ENCODE measurements at places on chromosomes 2 and 18.

- DNase-seq, result no peak
These were observed 151.9 kb downstream of the EPHA4 start for GRCh38 chr2:221420245-221420644.

- DNase-seq, result no peak
These were observed 174.0 kb upstream of the NT5C1B start for GRCh38 chr2:18763338-18763737.

GRCh38 chr2:54589340-54590215 lies 133.5 kb downstream of the SPTBN1 start:
- no peak for DNase-seq

- DNase-seq, result no peak
These were observed 13.0 kb downstream of the INHBB start for GRCh38 chr2:120358734-120359465.

DNA sequence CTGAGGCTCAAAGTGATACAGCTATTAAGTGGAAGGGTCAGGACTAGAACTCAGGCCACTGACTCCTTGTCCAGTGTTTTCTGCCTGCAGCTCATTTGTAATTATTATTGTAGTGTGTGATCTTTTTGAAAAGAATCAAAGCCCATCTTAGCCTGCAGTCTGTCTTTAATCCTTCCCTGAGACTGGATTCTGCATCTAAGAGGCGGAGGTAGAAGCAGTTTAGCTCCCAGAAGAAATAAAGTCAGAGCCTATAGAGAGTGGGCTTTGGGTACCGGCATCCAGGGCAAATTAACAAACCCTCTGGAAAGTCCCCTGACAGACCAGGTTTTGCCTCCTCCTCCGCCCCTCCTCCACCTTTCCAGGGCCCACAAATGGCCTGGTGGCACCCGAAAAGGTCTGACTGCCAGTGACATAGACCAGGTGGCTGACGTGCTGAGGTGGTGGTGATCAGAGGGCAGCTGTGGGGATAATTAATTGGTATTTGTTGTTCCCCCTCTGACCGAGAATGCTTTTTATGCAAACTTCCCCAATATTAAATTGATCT lies 2.2 kb upstream of the RAX start:
- no peak for DNase-seq

GRCh38 chr18:274313-274712 lies 6.5 kb upstream of the THOC1 start:
- no peak for DNase-seq

GRCh38 chr2:240624011-240624949 lies 1.0 kb upstream of the GPR35 start:
- DNase-seq, result no peak

DNA sequence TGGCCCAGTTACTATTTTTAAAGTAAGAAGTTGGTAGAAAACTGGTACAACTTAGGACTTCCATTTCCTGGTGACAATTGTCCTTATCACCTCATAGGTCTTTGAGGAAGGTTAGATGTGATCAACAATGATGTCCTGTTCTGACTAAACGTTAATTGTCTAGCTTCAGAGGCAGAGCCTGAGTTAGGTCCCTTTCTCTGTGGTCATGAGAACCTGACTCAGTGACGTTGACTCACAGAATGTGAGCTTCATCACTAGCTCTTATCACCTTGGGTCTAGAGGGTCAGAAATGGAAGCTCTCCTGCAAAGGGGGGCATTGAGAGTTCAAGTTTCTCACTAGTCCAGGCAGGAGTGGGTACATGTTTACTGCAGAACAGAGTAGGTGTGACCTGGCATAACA lies 60.6 kb upstream of the ATP8B1 start:
- no peak for DNase-seq

DNA sequence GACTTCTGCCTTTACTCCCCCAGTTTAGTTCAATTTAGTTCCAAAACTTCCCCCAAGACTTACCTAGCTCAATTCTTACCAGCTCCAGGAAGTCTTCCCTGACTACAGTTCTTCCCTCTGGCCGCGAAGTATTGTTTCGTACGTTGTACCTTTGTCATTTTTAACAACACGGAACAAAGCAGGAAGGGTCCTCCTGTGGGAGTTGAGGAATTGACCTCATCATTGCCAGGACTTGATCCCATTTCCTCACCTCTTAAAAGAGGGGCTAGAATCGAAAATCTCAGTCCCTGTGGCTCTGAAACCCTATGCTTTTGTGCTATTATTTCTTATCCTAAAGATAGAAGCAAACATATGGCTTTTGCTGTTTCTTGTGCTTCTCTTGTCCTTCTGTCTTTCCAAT lies 187.1 kb downstream of the MYO3B start:
- no peak for DNase-seq

DNA sequence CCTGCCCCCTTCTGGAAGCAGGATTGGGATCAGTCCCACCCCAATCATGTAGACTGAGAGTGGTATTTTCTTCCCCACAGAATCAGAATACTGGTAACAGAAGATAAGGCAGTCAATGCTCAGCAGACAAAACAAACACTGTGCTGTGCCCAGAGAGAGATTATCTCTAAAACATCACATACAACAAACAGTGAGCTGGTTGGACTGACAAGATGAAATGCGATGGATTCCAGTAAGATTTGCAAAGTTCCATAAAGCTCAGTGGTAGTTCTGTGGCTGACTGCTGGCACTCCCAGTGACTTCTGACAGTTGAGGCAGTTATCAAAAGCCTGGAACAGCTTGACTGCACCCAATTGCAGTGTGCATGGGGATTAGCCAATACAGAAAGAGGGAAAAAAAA lies 311.5 kb upstream of the MGAT5 start:
- DNase-seq, result no peak

DNA sequence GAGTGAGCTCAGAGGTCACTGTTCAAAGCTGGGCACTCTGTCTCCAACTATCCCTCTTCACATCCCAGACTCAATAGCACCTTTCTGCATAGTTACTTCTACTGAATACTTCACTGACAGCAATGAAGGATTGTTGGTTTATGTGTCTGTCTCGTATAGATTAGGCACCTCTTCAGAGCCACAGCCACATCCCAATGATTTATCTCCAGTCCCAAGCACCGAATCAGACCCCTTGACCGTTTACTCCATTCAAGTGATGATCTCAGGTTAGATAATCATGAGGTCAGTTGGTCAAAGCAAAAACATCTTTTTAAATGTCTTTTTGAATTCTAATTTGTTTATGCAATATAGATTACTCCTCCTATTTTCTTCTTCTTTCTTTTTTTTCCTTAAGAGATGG lies 14.7 kb downstream of the NEDD4L start:
- peak; percentile 19 for DNase-seq

- no peak for DNase-seq
These were observed 107.8 kb downstream of the MEP1B start for GRCh38 chr18:32297579-32298170.

DNA sequence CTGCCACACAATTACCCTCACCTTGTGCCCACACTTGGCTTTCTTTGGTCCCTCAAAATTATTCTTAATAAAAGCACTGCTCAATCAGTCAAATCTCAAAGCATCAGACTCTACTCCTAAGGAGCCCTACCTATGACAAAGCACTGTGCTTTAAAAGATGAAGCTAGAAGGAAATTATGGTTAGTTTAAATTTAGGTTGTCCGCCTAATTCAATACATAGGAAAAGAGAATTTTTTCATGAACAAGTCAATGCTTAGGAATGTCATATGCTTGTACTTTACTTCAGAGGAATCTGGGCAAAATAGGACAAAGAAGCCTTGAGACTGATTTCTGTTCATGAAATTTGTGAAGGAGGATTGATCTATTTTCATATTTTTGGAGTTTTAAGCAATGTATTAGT lies 726.4 kb upstream of the CDH2 start:
- DNase-seq, result no peak

DNA sequence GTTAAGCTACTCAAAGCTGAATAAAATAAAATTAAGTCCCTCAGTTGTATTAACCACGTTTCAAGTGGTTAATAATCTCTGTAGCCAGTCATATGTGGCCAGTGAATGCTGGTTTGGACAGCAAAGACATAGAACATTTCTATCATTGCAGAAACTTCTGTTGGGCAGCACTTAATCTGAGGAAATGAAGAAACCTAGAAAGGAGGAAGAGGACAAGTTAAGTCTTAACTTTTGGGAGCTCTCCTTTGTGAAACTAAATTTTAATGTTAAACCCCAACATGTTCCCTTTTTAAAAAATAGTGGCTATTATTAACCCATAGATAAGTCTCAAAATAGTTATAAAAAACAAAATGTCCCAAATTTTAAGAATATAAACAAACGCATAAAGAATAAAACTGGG lies 421.3 kb downstream of the ARHGAP15 start:
- no peak for DNase-seq

DNA sequence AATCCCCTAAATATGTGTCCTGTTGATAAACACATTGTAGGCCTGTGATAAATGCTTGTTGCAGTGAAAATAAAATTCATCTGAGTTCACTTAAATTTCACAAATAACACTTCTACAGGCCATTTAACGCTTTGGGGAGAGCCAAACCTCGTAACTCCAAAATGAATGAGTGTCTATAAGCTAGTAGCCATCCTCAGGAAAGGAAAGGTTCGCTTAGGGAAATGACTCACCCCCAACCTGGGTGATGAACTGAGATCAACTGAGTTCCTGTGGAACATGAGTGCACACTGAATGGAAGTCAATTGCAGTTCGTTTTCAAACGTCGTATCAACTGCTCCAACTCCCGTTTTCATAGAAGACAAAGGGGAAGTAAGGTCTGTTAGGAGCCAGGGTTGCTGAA lies 527.6 kb upstream of the ID2 start:
- no peak for DNase-seq

DNA sequence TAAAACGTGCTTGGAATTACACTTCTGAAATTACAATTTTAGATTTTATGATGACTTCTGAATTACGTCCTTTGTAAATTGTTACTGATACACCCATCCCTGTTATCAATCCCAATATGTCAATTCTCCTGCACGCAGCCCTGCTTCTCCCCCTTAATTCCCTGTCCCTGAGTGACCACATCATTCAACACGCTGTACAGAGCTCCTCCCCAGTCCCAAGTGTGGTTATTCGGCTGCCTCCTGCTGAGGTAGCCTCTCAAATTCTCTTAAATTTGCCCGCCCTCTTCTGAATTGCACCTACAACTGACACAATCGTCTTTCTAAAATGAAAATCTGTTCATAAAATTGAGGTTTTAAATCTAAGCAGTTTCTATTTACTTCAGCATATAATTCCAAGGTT lies 10.1 kb downstream of the SERPINB8 start:
- no peak for DNase-seq

GRCh38 chr2:233915128-233915527 lies 2.0 kb upstream of the TRPM8 start:
- peak; percentile 16 for DNase-seq

- DNase-seq, result peak; percentile 80
These were observed 229.2 kb downstream of the LDLRAD4 start for GRCh38 chr18:13447621-13448334.

- DNase-seq, result no peak
These were observed 90.6 kb upstream of the PELI1 start for GRCh38 chr2:64234785-64235184.

GRCh38 chr2:218329027-218329825 lies 27.4 kb upstream of the CATIP start:
- no peak for DNase-seq

DNA sequence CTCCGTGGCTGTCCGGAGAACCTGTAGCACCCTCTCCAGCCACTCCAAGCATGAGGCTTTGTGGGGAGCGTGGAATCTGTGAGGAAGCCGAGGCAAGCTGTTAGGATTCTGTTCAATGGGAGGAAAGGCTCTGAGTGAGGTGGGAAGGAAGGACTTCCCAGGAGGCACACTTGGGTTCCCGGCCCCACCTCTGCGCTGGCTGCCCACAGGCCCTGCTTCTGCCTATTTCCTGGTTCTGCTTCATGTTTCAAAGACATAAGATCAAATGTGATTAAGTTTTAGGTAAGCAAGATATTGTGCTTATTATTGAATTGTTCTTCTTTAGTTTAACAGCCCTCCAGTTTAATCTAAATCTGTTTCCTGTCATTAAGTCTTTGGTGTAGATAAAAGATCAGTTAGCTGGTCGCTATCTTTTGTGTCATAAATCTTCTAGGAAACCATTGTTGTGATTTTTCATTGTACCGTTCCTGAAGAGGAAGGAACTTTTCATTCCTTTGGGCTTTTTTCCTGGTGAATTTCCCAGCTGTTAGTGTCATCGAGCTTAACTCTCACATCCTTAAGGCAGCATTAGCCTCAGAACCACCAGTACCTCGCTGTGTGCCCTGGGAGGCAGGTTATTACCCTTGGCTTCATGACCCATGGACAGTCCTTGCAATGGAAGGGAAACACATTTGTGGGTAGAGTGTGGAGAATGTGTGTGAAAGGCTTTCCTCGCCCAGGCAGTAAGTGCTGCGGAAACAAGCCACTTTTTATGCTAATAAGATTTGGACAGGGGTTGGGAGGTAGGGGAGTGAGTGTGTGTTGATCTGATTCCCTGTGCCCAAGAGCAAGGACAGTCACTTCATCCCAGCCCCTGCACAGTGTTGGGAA lies 61.9 kb upstream of the ALPP start:
- no peak for DNase-seq
